Hematopoietic multipotent progenitor cell treated with erythropoietin and hydrocortisone succinate and interleukin-3 and kit ligand, for 8 days (in vitro differentiated cells): ENCODE measurements at places on chromosomes 6 and 20.

GRCh38 chr20:354298-354977 lies 7.5 kb downstream of the NRSN2 start:
- DNase-seq, result peak; percentile 83

- DNase-seq, result peak; percentile 36
Observed at GRCh38 chr6:163585932-163586437, 171.5 kb downstream of the QKI start.

DNA sequence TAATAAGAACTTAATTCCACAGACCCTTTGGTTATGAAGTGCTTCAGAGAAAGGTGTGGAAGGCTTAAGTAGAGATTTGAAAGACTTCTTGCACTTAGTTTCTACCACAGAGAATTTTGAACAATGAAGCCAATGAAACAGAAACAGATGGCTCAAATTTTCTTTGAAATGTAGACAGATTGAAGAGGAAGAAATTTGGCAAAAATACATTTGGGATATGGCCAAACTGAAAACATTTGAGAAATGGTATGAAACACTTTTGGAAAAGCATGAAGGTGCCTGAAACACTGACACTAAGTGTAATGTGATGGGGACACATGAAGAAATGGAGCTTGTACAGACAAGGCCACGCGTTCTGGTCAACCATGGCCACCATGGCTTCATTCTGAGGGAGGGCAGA lies 272.4 kb upstream of the EXOC2 start:
- DNase-seq, result no peak

GRCh38 chr6:2021713-2022125 lies 223.7 kb downstream of the GMDS start:
- peak; percentile 30 for DNase-seq

DNA sequence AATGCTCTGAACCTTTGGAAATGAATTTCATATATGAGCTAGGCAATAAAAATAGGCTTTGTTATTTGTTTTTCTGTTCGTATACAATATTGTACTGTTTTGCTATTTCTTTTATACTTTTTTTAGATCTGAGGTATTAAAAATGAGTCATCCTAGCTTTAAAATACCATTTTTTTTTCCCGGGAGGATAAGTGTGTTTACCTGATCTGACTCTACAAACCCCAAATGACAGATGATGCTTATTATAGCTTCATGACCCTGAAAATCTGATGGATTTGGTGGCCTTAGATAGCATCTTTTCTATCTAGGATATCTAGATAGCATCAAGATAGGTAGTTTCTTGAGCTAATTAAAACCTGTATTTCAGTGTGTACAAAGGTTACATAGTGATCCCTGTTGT lies 206.4 kb downstream of the DTNBP1 start:
- DNase-seq, result no peak

GRCh38 chr6:3566812-3567211 lies 110.0 kb upstream of the SLC22A23 start:
- no peak for DNase-seq

- DNase-seq, result no peak
Observed at GRCh38 chr6:16503241-16503775, 258.0 kb downstream of the ATXN1 start.

- no peak for DNase-seq
Observed at GRCh38 chr20:59775687-59776055, 157.8 kb downstream of the SYCP2 start.

- no peak for DNase-seq
Observed at GRCh38 chr6:34075906-34076305, 70.0 kb downstream of the GRM4 start.

DNA sequence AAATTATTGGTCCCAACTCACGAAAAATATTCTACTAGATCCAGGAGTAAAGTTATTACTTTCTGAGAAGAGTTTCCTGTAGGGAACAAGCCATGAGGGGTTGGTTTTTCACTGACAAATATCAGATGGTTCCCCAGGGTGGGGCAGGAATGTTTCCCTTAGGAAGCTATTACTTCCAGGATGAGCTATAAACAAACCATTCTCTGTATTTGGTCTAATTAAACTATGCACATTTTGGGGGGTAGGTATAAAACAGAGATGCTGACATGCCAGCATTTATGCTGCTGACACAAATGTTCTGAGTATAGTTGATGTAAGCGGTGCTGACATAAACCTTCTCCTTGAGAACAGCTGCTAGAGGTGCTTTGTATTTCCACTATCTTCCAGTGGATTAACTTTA lies 54.2 kb downstream of the OGFRL1 start:
- no peak for DNase-seq

DNA sequence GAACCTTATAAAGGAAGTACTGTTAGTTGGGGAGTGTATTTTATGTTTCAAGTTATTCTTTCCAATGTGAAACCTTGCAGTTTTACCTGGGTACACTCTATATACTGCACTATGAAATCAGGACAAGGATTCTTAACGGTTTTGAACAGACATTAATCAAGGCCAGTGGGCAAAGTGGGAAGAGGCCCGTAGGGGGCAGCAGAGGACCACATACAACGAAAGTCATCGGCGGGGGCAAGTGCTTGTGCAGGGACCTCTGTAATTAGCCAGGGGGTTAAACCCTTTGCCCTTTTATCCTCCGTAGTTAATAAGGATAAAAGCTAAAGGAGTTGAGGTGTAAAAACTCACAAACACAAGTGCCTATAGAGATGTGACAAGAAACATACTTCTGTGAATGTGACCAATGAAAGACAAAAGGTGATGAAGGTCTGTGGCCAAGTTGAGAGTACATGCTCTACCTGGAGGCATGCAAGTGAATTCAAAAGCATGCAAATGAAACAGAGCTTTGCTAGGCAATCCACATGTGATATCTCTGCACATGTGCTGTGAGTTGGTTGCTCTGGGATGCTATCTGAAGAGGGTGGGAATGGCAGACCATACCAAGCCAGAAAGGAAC lies 392.7 kb upstream of the MAN1A1 start:
- peak; percentile 69 for DNase-seq

- DNase-seq, result no peak
Observed at GRCh38 chr6:159902620-159903019, 11.8 kb downstream of the MAS1 start.

DNA sequence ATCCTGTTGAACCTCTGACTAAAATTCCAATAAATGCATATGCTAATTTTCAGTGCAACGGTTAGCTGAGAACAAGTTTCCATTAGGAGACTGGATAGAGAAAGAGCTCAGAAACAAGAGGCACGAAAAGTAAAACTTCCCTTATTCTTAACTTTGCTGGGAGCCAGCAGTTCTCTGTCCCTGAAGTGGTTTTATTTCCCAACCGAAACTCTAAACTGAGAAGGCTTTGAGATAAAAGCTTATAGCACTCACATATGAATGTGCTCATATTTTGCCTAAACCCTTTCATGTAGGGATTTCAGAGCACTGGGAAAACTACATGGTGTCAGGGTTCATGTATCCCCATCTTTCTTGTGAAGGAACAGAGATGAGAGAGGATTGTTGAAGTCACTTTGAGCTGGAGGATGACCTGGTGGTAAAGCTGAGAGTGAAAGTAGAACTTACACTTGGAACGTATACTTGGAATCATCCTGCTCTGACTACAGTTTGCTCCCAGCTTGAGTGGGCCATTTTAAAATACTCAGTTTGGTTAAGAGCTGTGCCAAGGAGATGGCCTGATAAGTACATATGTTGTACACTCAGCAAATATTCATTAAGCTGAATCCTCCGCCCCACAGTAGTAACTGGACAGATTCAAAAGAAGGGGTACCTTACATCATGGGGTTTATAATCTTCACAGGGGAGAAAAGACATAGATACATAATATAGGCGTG lies 324.2 kb upstream of the CNR1 start:
- no peak for DNase-seq

DNA sequence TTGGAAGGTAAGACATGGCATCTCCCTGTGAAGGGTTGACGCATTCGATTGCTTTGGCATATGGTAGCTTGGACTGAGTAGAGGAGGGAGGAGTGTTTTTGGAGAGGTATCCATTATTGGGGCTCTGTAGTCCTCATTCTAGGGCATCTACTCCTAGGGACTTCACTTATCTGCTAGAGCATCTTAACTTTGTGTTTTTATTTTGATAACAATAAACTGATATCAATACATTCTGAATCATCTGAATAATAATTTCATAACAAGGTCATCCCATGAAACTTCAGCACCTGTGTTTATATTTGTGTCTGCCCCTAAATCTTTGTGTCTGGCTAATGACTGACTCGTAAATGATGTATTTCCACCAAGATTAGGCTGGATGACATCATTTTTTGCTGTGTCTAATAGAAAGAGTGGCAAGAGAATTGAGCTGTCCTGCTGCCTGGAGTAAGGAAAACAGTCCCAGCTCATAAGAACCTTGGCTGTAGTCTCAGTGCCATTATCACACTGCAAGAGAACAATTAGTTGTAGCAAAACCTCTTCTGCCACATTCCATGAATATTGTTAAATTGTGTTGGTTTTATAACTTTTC lies 288.5 kb downstream of the PRL start:
- DNase-seq, result no peak

DNA sequence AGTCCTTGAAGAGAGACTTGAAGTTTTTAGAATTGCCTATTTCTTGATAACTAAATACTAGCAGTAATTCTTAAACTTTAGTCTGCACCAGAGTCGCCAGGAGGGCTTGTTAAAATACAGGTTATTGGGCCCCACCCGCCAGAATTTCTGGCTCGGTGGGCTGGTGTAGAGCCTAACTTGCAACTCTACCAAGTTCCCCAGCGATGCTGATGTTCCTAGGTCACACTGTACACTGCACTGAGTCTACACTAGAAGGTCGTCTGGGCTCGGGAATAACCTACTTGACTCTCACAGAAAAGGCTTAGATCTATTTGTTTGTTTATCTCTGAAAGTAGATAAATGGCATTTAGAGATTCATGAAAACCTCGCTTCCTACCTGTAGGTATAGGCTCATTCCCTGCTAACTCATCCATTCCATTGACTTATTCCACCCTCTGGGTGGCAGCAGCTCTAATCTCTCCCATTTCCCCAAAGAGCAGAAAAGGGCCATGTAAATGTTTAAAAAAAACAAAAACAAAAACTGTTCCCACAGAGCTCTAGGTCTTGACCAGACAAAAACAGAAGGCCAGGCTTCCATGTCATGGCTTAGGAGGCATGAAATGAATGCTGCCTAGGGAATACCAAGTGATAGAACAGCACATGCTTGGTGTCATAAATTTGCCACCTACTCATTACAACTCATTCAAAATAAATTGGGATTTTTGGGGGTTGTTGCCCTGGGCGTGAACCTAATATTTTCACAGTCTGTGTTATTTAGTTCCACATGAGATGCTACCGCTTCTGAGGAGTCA lies 292.1 kb downstream of the ADGB start:
- no peak for DNase-seq

DNA sequence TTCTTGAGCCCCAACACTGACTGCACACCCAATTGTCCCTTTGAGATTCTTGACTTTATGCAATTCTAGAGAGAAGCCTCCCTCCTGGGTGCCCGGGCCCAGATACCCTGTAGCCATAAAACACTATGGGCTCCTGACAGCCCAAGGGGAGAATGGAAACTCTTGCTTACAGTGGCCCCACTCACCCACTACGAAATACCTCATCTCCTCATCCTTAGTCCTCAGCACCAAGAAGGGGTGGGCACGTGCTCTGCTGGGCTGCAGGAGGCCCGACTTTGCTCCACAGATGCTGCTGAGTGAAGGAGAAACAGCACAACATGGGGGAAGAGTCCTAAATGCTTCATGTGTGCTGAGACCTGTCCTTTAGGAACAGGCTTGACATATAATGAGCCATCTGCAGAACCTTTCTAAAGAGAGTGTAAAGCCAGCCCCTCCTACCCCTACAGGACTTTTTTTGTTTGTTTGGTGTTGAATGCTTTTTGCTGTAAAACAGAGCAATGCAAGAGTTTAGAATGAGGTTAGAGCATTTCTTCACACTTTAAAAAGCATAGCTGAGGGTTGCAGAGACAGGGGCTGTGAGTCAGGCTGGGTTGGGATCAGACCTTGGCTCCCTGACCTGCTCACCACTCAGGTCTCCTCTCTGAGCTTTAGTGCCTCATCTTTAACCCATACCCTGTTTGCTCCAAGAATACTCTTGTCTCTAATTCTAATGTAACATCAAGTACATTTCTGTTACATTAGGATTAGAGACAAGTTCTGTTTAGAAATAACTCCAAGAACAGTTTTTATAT lies 17.6 kb upstream of the SIRPG start:
- no peak for DNase-seq

GRCh38 chr20:52340036-52340634 lies 148.6 kb upstream of the ZFP64 start:
- no peak for DNase-seq

GRCh38 chr6:169186496-169187169 lies 67.0 kb downstream of the THBS2 start:
- no peak for DNase-seq

DNA sequence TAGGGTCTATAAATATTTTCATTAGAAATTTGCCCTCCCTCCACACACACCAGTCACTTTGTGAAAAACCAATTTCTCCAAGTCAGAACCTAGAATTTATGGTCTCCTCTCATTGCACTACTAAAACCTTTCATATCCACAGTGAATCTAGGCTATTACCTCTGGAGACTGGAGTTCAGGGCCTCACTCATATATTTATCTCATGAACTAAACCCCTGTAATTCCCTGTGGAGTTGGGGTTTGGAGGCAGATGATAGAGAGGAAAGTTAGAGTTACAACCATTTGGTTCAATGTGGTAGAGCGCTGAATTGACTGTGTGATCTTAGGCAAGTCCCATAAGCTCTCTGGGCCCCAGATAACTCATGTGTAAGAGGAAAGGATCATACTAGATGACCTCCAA lies 18.2 kb upstream of the CEP85L start:
- no peak for DNase-seq

- no peak for DNase-seq
Observed at GRCh38 chr20:4119854-4120209, 104.5 kb upstream of the RNF24 start.

- DNase-seq, result no peak
Observed at GRCh38 chr20:17391127-17391771, 139.9 kb downstream of the BFSP1 start.

GRCh38 chr6:31575952-31576685 lies 754 bp downstream of the TNF start:
- DNase-seq, result no peak

- no peak for DNase-seq
Observed at GRCh38 chr6:25851961-25852360, 20.1 kb upstream of the SLC17A1 start.

DNA sequence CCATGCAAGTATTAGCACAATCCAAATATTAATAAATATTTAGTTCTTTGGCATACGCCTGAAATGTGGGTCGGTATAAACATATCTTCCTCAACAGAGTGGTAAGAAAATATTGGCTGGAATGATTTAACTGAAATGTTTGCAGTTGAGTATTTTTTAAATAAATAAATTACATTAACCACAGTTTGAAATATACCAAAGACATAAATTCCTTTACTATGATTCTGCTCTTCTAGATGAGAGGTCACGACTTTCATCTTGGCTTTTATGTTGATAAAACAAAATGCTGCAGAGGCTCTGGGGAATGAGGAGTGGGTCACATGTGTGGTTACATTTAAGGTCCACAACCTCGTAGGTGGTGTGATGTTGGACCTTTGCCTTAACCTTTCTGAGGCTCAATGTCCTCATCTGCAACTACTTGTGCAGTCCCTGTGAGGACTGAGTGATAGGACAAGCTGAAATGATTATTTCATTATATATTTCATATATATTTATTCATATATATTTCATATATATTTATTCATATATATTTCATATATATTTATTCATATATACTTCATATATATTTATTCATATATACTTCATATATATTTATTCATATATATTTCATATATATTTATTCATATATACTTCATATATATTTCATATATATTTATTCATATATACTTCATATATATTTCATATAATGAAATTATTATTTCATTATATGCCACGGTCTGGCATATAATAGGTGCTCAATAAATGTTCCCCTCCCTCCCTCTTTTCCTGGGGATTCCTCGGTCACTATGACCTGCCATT lies 107.4 kb downstream of the SAMD5 start:
- DNase-seq, result no peak

GRCh38 chr20:46121184-46121930 lies 3.2 kb downstream of the CD40 start:
- DNase-seq, result no peak
